ENCODE measurements at places on chromosomes 5 and 9. TPM values are rescaled to one million over a fixed set of nuclear protein-coding genes. Genes with fewer than 3 reads are reported as not detected.

TMEM232 gene
- 3.0 TPM for total RNA-seq

WDR55 gene
- total RNA-seq = 15.6 TPM

C5orf52 gene
- total RNA-seq = not detected

PCDHGB2 gene
- 15.6 TPM for total RNA-seq

BNC2 gene
- 90.2 TPM for total RNA-seq

TMEM203 gene
- 24.0 TPM for total RNA-seq

EIF4E1B gene
- not detected for total RNA-seq

KIAA1191 gene
- total RNA-seq = 157 TPM

OR1L6 gene
- not detected for total RNA-seq

PDLIM4 gene
- 85.5 TPM for total RNA-seq

PCDHA4 gene
- total RNA-seq = 0.13 TPM

SHISAL2B gene
- not detected for total RNA-seq

RXRA gene
- total RNA-seq = 78.9 TPM

ATP6V0E1 gene
- 108 TPM for total RNA-seq

ZBTB26 gene
- 9.4 TPM for total RNA-seq

SPINK6 gene
- not detected for total RNA-seq

TAL2 gene
- total RNA-seq = not detected

ADAMTS12 gene
- 6.5 TPM for total RNA-seq

PCYOX1L gene
- 4.5 TPM for total RNA-seq

C5orf63 gene
- 0.59 TPM for total RNA-seq

HMMR gene
- total RNA-seq = 0.16 TPM

EIF4EBP3 gene
- total RNA-seq = 8.1 TPM

RBM27 gene
- 29.6 TPM for total RNA-seq

IFNB1 gene
- not detected for total RNA-seq

ADAMTSL1 gene
- total RNA-seq = 128 TPM

PCDHB9 gene
- 3.6 TPM for total RNA-seq

LEAP2 gene
- 1.2 TPM for total RNA-seq

TLX3 gene
- not detected for total RNA-seq

GCNT1 gene
- total RNA-seq = 3.7 TPM

DBH gene
- not detected for total RNA-seq

PCDHGA10 gene
- 5.4 TPM for total RNA-seq

FOXD4L5 gene
- total RNA-seq = not detected

FBXL7 gene
- 27.7 TPM for total RNA-seq

CDC25C gene
- not detected for total RNA-seq

MED27 gene
- 13.2 TPM for total RNA-seq

DMRT3 gene
- total RNA-seq = 0.12 TPM

SLC6A7 gene
- not detected for total RNA-seq

PIP5K1B gene
- 0.67 TPM for total RNA-seq

PCSK1 gene
- not detected for total RNA-seq

SOHLH1 gene
- not detected for total RNA-seq

ZNF454 gene
- 1.3 TPM for total RNA-seq

C9orf57 gene
- not detected for total RNA-seq

ERAP2 gene
- total RNA-seq = 11.2 TPM

CNTLN gene
- 12.8 TPM for total RNA-seq

BSPRY gene
- total RNA-seq = 0.31 TPM

AMBP gene
- total RNA-seq = not detected

PRR7 gene
- total RNA-seq = not detected

ABLIM3 gene
- 20.4 TPM for total RNA-seq

RAD1 gene
- total RNA-seq = 22.8 TPM

PIGO gene
- total RNA-seq = 10.4 TPM

SYK gene
- total RNA-seq = 4.0 TPM

C5orf46 gene
- total RNA-seq = not detected

NTRK2 gene
- 7.0 TPM for total RNA-seq

SNCAIP gene
- 2.2 TPM for total RNA-seq

TAF11L10 gene
- total RNA-seq = not detected

LYRM7 gene
- total RNA-seq = 11.8 TPM

RFESD gene
- 2.6 TPM for total RNA-seq
